ENCODE measurements at places on chromosomes 2 and 18.

- no peak for DNase-seq
Observed at GRCh38 chr2:24342110-24342910, 18.0 kb downstream of the ITSN2 start.

DNA sequence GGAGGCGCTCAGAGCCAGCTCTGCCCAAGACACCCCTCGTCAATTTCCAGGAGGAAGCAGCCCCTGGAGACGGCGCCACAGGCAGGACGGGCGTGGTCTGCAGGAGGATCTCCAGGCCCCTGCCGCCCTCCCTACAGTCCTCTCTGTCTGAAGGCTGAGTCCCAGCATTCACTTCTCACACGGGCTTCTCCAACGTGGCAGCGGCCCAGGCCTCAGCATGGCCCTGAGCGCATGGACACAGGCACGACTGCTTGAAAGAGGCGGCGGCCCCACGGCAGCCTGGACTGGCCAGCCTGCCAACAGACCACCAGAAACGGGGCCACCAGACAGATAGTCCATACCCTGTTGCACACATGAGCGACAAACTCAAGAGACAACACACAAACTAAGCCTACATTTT, 23.3 kb downstream of the SDC1 start:
- DNase-seq = no peak

DNA sequence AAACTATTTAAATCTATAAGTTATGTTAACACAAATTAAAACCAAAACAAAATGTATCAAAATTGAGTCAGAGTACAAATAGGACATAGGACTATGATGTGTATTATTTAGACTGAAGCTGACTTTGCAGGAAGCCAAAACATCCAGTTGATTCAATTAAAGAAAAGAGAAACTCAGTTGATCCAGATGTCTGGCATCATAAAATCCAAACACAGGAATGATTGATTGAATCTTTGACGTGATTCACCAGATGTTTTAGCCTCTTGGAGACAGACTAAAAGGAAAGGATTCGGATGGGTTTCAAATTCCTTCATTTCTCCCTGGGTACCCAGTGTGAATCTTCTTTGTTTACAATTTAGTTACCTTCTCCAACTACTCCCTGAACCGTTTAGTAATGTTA, 272.9 kb downstream of the IRS1 start:
- no peak for DNase-seq

DNA sequence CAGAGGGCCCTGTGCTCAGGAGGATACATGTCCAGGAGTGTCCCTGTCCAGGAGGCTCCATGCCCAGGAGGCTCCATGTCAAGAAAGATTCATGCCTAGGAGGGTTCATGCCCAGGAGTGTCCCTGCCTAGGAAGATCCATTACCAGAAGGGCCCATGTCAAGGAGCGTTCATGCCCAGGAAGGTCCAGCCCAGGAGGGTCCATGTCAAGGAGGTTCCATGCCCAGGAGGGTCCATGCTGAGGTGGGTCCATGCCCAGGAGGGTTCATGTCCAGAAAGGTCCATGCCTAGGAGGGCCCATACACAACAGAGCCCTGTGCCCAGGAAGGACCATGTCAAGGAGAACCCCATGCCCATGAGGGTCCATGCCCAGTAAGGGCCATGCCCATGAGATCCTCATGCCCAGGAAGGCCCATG, 7.0 kb downstream of the GPR35 start:
- no peak for DNase-seq

DNA sequence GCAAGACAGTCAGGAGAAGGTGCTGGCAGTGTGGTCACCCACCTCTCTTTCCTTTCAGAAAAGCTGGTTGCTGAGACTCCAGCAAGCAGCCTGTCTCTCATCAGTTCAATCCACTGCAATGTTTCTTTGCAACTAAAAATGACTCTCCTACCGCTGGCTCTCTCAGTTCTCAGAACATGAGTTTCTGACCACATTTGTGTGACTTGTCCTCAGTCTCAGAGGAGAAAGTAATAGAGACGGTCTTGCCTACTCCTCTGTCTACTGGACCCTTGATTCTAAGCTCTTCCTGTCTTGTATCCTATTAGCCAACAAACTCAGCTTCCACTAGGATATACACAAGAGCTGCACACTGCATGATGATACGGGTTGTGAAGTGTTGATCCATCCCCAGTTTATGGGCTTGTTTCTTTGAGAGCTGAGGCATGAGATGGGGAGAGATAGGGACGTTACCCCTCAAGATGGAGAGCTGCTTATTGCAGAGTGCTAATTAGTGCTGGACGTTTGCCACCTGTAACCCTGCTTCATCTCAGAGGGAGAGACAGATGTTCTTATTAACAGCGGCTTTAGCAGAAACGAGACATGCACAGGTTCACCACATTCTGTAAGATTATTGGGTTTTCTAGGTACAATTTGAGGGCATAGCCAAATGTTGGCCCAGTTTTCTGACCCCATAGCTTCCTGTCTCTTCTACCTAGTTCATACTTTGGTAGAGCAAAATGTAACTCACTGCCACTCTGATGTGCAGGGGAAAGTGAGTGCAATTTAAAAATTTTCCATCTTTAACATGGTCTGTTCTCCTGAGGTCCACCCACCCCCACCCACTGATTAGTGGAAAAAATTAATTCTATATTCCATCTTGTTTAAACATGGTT, 32.4 kb upstream of the YWHAQ start:
- peak; percentile 7 for DNase-seq

- no peak for DNase-seq
Observed at GRCh38 chr2:155708071-155708470, 624.5 kb downstream of the NR4A2 start.

DNA sequence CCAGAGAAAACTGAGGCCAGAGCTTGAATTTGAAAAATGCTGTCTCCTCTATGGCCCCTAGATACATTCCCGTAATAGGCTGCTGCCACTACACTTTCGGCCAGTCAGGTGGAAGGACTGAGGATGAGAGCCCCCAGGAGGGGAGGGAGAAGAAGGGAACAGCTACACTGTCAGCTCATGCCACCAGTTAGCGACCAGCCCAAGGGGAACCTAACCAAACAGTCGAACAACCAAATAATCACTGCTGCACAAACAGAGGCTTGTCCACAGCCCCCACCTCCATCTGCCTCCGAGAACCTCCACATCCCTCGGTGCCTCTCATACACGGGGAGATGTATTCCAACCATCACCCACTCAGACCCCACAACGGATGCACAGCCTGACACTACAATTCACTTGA, 7.3 kb downstream of the ZNF516 start:
- DNase-seq = no peak

DNA sequence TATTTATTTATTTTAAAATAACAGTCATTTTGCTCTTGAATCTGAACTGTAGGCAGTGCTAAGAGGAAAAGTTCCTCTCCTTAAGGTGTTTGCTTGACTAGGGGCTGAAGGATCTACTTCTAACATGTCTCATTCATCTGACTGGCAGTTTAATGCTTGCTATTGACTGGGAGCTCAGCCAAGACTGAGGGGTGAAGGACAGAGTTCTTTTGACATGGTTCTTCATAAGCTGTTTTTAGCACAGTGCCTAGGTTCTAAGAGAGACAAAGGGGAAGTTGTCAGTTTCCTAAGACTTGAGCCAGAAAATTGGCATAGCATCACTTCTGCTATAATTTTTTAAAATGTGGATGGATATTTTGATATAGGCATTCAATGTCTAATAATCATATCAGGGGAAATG, 73.0 kb downstream of the COMMD1 start:
- peak; percentile 46 for DNase-seq

DNA sequence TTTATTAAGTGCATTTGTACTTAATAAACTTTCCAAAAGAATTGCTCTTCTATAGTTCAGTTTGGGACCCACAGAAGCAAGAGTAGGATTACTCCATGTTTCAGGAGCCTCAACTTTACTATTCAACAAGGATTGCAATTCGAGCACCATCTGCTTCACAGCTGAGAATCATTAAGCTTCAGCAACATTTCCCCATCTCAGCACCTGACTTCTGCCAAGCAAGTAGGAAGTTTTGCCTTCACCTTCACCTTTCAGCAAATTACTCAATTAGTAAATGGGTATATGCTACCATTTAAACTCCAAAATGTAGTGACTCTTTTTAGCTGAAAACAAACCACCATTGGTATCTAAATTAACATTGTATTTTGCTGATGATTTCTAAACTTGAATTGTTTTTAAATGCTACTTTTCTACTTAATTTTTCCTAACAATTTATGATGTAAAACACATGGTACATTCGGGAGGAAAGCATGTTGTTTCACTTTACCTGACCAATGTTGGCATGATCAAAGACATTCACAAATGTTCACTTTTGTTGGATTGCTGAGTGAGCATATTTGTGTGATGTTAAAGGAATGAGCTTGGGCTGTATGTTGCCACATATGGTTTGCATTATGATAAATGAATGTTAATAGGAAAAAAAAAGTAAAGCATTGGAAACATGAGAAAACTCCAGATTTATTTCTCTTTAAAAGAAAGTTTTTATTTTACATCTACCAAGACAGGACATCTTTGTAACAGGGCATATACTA, 159.2 kb downstream of the GULP1 start:
- peak; percentile 14 for DNase-seq

DNA sequence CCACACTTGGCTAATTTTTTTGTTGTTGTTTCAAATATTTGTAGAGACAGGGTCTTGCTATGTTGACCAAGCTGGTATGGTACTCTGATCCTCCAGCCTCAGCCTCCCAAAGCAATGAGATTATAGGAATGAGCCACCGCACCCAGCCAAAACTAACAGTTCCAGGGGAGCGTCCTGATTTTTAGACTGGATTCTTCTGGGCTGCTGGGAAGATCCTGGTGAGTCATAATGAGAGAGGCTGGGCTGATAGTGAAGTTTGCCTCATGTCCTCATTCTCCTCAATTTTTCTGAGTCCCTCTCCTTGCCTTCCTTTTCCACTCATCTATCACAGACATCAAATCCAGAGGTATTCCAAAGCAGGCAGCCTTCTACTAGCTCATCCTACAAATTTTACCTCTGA, 81.3 kb downstream of the VSNL1 start:
- no peak for DNase-seq

DNA sequence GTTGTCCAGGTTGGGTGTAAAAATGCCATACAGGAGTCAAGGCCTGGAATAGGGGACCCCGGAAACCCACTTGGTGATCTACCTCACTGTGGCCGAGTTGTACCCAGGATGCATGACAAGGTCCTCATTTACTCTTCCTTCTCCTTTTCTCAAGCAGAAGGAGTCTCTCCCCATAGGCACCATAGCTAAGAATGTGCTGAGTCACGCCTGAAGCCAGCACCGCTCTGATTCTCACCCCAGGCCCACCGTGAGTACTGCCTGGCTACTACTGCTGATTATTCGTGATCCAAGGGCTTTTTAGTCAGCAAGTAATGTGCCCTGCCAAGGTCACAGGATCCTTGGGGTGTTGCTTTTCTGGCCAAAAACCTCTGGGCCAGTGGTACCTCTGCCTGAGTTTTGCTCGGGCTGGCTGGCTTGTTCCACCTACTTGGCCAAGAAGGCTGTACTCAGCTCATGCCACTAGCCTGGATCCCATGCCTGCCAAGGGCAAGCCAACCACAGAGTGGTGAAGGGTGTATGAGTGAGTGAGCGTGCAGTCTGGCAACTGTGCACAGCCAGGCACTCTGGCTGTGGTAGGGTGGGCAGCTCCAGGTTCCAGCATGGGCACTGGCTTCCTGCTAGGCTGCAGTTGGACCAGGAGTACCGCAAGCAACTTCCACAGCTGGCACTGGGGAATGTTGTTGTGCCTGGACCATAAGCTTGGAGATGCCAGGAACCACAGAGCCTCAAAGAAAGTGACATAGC, 650.1 kb upstream of the VRK2 start:
- DNase-seq = no peak

- peak; percentile 11 for DNase-seq
Observed at GRCh38 chr2:33275689-33276444, 200.6 kb upstream of the RASGRP3 start.

DNA sequence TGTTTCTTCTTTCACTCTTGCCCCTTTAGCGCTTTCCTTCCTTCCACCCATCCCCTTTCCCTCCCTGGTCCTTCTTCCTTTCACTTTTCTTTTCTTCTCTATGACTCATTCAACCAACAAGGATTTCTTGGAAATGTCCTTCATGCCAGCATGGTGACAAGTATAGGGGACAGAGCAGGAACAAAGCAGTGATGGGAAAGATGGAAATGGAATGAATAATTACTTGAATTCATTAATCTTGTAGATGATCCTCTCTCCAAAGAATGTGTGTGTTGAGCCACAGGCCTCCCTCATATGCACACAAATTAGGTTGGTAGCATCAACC, 1.5 kb downstream of the VAMP5 start:
- no peak for DNase-seq

- no peak for DNase-seq
Observed at GRCh38 chr2:236919209-236919608, 166.5 kb upstream of the COPS8 start.

GRCh38 chr18:9022397-9023155, 79.9 kb upstream of the NDUFV2 start:
- DNase-seq = no peak
